ENCODE measurements at places on chromosomes 13 and 19. TPM values are rescaled to one million over a fixed set of nuclear protein-coding genes. Genes with fewer than 3 reads are reported as not detected.

GRCh38 chr13:112105244-112105681 lies 38.3 kb downstream of the SOX1 start:
- no peak for DNase-seq

GRCh38 chr19:13610039-13610691 lies 103.9 kb upstream of the CACNA1A start:
- DNase-seq = no peak

DNA sequence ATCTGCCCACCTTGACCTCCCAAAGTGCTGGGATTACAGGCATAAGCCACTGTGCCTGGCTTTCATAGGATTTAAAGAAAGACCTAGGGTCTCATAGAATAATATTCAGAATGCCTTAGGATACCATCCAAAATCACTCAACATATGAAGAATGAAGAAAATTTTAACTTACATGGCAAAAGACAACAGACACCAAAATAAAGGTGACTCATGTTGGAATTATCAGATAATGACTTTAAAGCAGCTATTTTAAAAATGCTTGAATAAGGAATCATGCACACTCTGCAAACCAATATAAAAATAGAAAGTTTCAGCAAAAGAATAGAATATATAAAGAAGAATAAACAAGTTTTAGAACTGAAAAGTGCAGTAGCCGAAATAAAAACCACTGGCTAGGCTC lies 29.3 kb downstream of the ZNF566 start:
- no peak for DNase-seq

OR4F17 gene
- not detected for total RNA-seq

DNA sequence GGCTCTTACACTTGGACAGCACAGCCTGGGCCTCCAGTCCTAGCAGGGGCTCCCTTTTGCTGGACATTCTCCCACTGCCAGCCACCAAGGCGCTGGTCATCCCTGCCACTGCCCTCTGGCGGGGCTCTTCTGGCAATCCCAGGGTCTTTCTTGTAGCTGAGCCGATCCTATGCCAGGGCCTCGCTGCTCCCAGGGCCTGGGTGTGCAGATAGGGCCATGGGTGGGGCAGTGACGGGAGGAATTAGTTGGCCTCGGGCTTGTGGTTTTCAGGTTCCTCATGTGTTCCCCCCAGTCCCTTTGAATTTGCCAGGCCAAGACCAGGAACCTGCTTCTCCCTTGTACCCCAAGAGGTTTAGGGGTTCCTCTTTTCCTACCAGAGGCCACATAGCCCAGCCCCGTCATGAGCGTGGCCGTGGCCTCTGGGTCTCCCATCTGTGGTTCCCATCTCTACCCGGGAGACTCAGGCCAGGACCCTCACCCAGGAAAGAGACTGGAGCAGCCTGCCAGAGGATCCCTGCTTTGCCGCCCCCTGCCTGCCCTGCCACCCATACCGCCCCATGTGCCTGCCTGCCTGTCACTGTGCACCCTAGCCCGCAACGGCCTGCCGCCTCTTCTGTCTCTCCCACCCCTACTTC lies 26.2 kb downstream of the TMED1 start:
- no peak for DNase-seq

DNA sequence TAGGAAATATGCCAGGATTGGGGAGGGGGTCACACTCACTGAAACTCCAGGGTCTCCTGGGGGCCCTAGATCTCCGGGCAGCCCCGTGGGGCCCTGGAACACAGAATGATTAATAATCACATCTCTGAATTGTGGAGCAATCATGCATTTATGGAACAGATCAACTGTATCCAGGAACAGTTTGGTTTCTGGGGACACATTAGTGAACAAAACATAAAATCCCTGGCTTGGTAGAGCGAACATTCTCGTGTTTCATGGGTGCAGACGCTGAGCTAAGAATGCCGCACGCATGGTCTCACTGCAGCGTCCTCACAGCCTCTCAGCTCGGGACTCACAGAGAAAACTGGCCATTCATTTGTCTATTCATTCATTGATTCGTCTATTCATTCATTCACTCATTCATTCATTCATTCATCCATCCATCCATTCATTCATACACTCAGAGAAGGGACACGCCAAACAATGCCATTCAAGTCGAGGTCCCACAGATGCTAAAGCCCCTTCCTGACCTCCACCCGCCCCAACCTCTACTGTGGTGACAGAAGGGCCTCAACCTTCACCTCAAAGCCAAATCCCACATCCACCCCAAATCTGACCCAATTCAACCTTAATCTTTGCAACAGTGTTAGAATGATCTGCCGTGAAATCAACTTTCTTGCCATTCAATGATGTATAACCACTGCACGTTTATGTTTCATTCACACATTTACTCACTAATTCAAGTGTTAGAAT lies 35.0 kb upstream of the OLFM2 start:
- no peak for DNase-seq

FARP1 gene
- 135 TPM for total RNA-seq

SRRM5 gene
- 0.46 TPM for total RNA-seq

Measured in kidney epithelial cell (primary cell).